PC-3 (cell line): ENCODE measurements at places on chromosomes 13 and 19. TPM values are rescaled to one million over a fixed set of nuclear protein-coding genes. Genes with fewer than 3 reads are reported as not detected.

GRCh38 chr19:29666578-29667386, 1.5 kb downstream of the PLEKHF1 start:
- no peak for DNase-seq
- H3K4me3 ChIP-seq, result peak overlapping the region; percentile 85
- H3K36me3 ChIP-seq, result no peaks in the 10 kb centered on the region

- H3K27ac ChIP-seq, result no peak overlapping the region
- no peaks in the 10 kb centered on the region for H3K36me3 ChIP-seq
- no peak for DNase-seq
- H3K4me1 ChIP-seq, result peaks cover 2% of the 10 kb centered on the region; the same call in 1 of the 2 replicates
These were observed 53.5 kb upstream of the TNFRSF19 start for GRCh38 chr13:23516702-23517101.

- no peak overlapping the region for H3K4me3 ChIP-seq
- H3K27ac ChIP-seq, result no peak overlapping the region
- no peaks in the 10 kb centered on the region for H3K4me1 ChIP-seq
- no peaks in the 10 kb centered on the region for H3K36me3 ChIP-seq
These were observed 149.9 kb upstream of the SOX1 start for GRCh38 chr13:111917086-111917485.

GRCh38 chr13:85638265-85638664, 161.0 kb downstream of the SLITRK6 start:
- no peak for DNase-seq
- no peaks in the 10 kb centered on the region for H3K4me1 ChIP-seq
- H3K27ac ChIP-seq, result no peak overlapping the region
- H3K4me3 ChIP-seq, result no peak overlapping the region

GRCh38 chr19:16066611-16067104, 9.6 kb upstream of the TPM4 start:
- H3K36me3 ChIP-seq, result peaks cover 8% of the 10 kb centered on the region
- peak overlapping the region; percentile 100 for H3K4me3 ChIP-seq
- DNase-seq, result peak; percentile 80
- no peaks in the 10 kb centered on the region for H3K27me3 ChIP-seq
- peaks cover 30% of the 10 kb centered on the region for H3K4me1 ChIP-seq

GRCh38 chr19:29587518-29587986, 18.5 kb upstream of the POP4 start:
- peaks cover 16% of the 10 kb centered on the region for H3K27me3 ChIP-seq
- H3K4me3 ChIP-seq, result no peak overlapping the region
- H3K27ac ChIP-seq, result no peak overlapping the region
- H3K4me1 ChIP-seq, result no peaks in the 10 kb centered on the region
- peak; percentile 58 for DNase-seq

DNA sequence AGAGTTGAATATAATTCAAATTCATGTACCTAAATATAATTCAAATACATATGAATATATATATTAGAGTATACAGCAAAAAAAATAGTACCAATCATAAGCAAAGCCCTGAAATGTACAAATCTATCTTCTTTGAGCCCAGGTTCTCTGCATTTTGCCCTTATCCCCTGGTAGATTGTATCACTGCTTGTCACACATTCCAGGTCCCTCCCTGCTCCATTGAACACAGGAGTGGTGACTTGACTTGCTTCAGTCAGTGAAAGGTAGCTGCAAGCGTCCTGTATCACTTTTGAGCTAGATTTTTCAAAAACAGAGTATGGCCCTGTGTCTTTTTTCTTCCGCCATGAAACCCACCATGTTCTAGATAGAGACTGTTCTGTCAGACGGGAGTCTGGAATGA, 369.4 kb downstream of the LIG4 start:
- H3K36me3 ChIP-seq, result no peaks in the 10 kb centered on the region
- no peak overlapping the region for H3K4me3 ChIP-seq
- peaks cover 15% of the 10 kb centered on the region for H3K4me1 ChIP-seq
- DNase-seq, result no peak

- no peak for DNase-seq
- no peak overlapping the region for H3K4me3 ChIP-seq
- H3K36me3 ChIP-seq, result 0 out of 2 replicates have a peak, but pooled peaks cover 3% of the 10 kb centered on the region
- no peaks in the 10 kb centered on the region for H3K27me3 ChIP-seq
These were observed 18.5 kb downstream of the MAN2B1 start for GRCh38 chr19:12648088-12648487.

DNA sequence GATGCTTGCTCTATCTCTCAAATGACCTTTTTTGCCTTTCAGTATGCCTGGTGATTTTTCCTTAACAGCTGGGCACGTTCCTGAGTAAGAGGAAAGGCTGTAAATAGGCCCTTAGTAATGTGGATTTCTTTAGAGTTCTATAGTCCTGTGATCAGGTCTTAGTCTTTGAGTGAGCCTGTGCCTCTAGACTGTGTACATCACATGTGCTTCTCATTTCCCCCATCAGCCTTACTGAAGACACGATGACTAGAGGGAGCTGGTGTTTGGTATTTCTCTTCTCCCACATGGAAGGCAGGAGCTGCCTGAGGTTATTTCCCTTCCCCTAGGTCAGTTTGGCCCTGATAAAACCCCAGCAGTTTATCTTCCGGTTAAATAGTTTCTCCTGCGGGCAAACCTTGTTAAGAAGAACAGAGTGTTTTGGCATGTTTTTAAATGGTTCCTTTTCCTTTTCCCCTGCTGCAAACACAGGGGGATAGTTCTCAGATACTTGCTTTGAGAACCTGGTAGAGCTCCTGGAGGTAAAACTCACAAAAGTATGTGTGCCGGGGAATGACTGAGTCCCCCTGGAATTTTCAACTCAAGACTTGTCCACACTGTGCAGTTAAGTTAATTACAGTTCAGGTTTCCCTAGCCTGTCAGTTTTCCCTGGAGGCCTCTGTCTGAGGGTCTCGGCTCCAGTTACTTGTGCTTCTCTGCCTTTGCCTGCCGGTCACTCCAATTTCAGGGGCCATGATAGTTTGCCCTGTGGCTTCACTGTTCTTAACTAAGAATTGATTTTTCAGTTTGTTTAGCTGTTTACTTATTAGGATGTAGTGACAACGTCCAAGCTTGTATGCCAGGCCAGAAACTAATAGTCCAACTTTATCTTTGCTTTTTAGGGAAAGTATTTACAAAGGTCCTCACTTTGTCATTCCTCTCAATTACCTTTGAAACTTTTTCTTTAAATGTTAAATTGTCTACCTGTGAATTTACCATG, 94.4 kb downstream of the URI1 start:
- DNase-seq, result no peak
- H3K4me3 ChIP-seq, result no peak overlapping the region
- peaks cover 7% of the 10 kb centered on the region for H3K36me3 ChIP-seq
- no peaks in the 10 kb centered on the region for H3K27me3 ChIP-seq
- H3K4me1 ChIP-seq, result peaks cover 2% of the 10 kb centered on the region; the same call in 1 of the 2 replicates

DNA sequence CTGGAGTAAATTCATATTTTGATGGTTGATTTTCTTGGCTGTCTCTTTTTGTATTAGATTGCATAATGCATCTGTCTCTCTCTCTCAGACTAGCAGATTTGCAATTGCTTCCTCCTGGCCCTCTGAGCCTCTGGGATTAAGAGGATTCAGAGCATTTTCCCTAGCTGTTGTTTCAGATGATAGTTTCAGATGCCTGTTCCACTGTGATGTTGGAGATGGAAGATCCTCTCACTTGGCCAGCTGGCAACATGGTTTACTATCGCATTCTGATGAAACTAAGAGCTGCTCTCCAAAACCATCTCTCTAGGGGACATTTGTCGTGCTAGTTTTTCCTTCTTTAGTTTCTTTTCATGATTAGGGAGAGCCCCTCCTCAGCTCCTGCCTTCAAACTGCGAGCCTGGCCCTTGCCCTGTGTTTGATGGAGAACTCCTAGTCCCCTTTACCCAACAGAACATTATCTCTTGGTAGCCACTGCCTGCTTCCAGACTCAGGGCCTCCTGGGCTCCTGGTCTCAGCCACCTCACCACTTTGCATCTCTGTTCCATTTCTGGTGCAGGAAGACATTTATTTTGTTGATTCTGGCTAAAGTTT, 244.6 kb downstream of the B3GLCT start:
- peaks cover 16% of the 10 kb centered on the region; the same call in 1 of the 2 replicates for H3K27me3 ChIP-seq
- no peak for DNase-seq
- H3K36me3 ChIP-seq, result no peaks in the 10 kb centered on the region
- H3K4me1 ChIP-seq, result no peaks in the 10 kb centered on the region
- no peak overlapping the region for H3K4me3 ChIP-seq
- no peak overlapping the region for H3K27ac ChIP-seq

DNA sequence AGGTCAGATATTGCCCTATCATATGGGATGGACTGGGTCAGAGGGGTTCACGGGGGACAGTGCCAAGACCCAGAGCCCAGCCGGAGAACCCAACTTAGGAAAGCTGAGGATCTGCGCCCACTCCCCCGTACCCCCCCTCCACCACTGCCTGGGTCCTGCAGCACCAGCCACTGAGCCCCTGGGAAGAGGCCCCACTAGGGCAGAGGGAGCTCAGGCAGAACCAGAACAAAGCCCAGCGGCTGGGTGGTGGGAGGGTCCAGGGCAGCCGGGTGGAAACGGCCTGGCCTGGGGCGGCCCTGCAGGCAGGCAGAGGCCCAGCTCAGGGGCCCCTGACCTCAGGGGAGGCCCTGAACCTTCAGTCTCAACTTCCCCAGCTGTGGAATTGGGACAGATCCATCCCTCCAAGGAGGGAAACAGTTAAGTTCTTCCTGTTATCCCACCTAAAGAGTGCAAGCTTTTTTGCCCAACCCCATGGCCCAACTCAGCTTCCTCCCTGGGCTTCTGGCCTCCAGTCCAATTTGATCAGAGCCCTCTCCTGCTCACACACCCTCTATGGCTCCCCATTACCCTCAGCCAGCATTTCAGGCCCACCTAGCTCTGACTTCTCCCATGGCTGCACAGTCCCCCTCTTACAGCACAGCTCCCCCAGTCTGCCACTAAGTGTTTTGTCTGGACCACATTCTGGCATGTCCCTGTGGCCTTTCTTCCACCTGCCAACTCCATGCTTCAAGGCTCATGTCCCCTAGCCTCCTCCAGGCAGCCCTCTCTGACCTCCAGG, 3.1 kb downstream of the NR2F6 start:
- H3K4me3 ChIP-seq, result peak overlapping the region; percentile 84; the same call in 1 of the 2 replicates
- H3K4me1 ChIP-seq, result peaks cover 15% of the 10 kb centered on the region
- peaks cover 10% of the 10 kb centered on the region; the same call in 1 of the 2 replicates for H3K36me3 ChIP-seq
- no peak for DNase-seq

DNA sequence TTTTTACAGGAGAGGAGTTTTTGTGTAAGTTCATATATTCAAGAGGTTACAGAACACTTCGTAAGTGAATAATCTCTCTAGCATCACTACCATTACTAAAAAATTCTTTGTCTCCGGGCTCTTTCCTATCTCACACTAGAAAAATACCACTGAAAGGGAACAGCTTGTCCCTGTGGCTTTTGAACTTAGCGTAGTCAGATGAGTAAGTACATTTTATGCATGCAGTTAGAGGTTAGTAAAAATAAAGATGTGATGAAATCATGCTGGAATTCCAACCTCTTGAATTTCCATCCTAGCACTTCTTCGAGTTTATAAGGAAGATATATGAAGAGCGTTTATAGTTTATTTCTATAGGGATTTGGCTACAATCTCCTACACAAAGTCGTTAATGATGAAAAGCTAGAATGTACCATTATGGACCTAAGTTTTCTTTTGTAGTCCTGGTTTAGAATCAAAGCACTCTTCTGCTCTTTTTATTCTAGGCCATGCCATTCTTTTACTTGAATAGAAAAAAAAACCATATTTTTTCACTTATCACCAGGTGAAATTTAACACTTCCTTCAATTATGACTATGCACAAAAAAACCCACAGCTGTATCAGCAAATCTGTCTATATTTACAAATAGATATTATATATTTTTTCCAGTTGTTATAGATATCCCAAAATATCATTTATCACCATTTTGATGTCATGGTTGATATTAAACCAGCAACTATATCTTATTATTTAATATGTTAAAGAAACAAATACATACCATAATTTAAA, 139.9 kb upstream of the PCDH9 start:
- H3K27me3 ChIP-seq, result no peaks in the 10 kb centered on the region
- DNase-seq, result peak; percentile 13
- no peak overlapping the region for H3K4me3 ChIP-seq

DNA sequence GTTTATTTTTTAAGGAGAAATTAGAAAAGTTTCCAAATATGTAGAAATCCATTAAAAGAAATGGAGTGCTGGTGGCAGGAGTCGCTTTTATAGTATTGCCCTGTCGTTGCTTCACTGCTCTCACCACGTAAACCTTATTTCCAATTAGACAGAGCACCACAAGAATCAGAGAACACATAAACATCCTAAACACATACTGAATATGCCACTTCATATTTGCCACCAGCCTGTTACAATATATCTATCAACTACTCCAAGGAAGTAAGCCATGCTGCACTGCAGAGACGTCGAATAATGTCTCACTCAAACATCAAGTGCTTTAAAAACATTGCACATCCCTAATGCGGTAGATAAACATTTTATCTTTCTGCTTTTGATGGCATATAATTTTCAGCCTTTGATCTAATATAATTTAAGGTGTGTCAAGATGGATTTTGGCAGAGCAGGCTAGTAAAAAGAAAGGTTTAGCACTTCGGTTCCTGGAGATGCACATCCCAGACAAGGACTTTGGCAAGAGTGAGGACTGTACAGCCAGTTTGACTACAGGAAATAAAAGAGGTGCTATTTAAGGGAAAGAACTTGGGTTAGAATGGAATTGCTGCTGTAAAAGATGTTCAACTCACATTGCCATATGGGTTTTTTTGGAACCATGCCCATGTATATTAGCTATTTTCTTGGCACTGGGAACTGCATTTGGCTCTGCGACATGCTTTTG, 932.3 kb downstream of the EFNB2 start:
- no peak overlapping the region for H3K4me3 ChIP-seq
- H3K27ac ChIP-seq, result no peak overlapping the region
- no peaks in the 10 kb centered on the region for H3K36me3 ChIP-seq
- H3K27me3 ChIP-seq, result no peaks in the 10 kb centered on the region
- no peaks in the 10 kb centered on the region for H3K4me1 ChIP-seq

Gene SIGLEC5
- total RNA-seq, result not detected in 2 replicates

Gene HSH2D
- 10.9 and 14.5 TPM in 2 replicates for total RNA-seq

Gene RNF113B
- not detected in 2 replicates for total RNA-seq

Gene LRRC4B
- total RNA-seq, result 0.26 and 0.52 TPM in 2 replicates

Gene ADGRE2
- total RNA-seq, result 2.5 and 4.2 TPM in 2 replicates

Gene MRPS31
- 13.3 and 14.6 TPM in 2 replicates for total RNA-seq

Gene HNRNPL
- 315 and 331 TPM in 2 replicates for total RNA-seq

Gene TNNI3
- total RNA-seq, result 32.4 and 40.1 TPM in 2 replicates

Gene ZNF91
- total RNA-seq, result 18.7 and 22.2 TPM in 2 replicates

Gene SLC17A7
- 0.11 TPM in 1 of 2 replicates, not detected in the other for total RNA-seq

Gene TNFRSF19
- total RNA-seq, result 4.7 and 6.1 TPM in 2 replicates

Gene MEIOSIN
- total RNA-seq, result not detected in 2 replicates
